ENCODE measurements at places on chromosomes 13 and 19.

DNA sequence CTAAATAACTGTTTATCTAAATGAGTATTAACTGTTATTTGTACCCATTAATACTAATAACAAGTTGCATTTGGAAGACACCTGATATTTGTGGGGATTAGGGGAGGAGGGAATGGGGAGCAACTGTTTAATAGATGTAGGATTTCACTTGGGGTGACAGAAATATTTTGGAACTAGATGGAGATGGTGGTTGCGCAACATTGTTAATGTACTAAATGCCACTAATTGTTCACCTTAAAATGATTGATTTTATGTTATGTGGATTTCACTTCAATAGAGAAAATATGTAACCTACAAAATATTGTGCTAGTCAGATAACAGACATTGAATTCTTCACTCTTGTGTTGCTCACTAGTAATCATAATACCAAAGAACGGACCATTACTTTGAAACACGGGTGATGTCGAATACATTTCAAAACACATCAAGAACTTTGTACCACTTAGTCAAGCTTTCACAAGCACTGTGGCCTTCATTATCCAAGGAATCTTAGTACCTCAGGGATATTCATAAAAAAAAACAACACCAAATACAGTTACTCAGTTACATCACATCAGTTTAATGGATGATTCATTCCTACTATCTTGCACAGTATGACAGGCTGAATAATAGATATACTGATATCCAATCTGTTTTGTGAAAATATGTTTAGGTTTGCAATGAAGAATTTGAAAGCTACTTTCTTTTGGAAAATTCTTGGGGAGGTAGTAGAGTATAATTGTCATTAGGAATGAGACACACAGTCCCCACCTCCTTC lies 721.8 kb downstream of the PCDH9 start:
- DNase-seq, result peak; percentile 40

GRCh38 chr13:42533336-42533591 lies 40.7 kb upstream of the TNFSF11 start:
- DNase-seq, result no peak

DNA sequence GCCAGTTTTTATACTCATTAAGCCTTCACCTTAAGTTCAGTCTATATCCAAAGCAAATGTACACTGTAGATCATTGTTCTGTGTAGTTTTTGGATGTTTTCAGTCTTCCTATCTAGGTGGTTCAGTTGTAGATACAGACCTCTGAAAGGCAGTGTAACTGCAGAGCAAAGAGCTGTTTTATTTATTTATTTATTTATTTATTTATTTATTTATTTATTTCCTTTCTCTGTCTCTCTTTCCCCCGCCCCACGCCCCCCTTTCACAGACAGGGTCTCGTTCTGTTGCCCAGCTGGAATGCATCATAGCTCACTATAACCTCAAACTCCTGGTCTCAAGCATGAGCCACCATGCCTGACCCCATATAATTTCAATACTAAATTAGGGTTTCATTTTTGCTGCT lies 281.8 kb upstream of the KLHL1 start:
- no peak for DNase-seq

GRCh38 chr19:4977299-4978174 lies 8.6 kb downstream of the KDM4B start:
- DNase-seq, result peak; percentile 91

- DNase-seq, result no peak
Measured at GRCh38 chr13:44778761-44779484, 202.8 kb upstream of the TSC22D1 start.

- no peak for DNase-seq
Measured at GRCh38 chr13:28585561-28585960, 73.4 kb upstream of the POMP start.

DNA sequence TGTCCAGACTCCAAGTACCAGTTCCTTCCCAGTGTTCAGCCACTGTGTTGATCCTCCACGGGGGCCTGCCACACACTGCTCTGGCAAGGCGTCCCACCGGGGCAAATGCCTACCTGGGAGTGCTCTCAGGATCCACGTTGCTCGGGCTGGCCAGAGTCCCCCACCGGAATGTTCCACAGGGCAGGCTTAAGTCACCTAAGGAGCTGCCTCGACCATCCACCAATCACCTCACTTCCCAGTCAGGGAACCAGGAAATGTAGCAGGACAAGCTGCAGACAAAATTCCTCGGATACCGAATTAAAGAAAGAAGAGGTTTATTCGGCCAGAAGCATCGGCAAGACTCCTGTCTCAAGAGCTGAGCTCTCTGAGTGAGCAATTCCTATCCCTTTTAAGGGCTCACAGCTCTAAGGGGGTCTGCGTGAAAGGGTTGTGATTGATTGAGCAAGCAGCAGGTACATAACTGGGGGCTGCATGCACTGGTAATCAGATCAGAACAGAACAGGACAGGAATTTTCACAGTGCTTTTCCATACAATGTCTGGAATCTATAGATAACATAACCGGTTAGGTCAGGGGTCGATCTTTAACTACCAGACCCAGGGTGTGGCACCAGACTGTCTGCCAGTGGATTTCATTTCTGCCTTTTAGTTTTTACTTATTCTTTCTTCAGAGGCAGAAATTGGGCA lies 56.9 kb upstream of the EDNRB start:
- no peak for DNase-seq
